GM12878 (cell line): ENCODE measurements at places on chromosomes 12 and 14. TPM values are rescaled to one million over a fixed set of nuclear protein-coding genes. Genes with fewer than 3 reads are reported as not detected.

DNA sequence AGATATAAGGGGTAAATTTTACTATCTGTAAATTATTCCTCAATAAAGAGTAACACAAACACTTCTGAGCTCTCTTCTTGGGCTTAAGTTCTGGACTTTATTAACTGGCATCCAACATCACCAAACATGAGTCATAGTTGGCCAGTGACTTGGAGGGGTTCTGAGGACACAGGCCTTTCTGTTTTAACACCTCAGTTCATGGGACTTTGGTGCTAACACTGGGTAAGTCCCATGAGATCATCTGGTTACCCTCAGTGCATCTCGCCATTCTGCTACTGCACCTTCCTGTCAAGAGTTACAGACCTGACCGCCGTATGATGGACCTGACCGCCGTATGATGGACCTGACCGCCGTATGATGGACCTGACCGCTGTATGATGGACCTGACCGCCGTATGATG lies 9.9 kb downstream of the SLC15A4 start:
- DNase-seq = no peak
- H3K27ac ChIP-seq = peak overlapping the region; percentile 94
- H3K27me3 ChIP-seq = no peaks in the 10 kb centered on the region
- peak overlapping the region; percentile 12; the same call in 1 of the 2 replicates for H3K4me3 ChIP-seq
- H3K4me1 ChIP-seq = peaks cover 78% of the 10 kb centered on the region

DNA sequence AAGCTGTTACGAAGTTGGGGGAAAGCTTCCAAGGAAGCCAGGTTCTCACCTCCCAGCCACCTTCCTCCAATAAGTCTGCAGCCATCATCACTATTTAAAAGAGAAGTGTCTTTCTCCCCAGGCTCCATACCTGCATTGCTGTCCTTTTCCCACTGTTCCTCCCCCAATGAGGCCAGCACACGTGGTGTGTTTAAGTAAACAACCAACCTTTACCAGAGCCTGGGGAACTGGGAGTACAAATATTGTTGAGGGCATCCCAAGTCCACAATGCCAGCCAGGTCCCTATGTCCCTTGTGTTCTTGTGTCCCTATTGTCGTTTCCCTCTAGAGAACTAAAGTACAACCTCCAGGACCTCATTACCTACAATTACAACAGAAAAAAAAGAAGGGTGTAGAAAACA lies 49.2 kb upstream of the PNMA1 start:
- H3K27ac ChIP-seq = peak overlapping the region; percentile 100
- H3K27me3 ChIP-seq = no peaks in the 10 kb centered on the region
- no peak overlapping the region for H3K4me3 ChIP-seq
- peaks cover 69% of the 10 kb centered on the region for H3K4me1 ChIP-seq

DNA sequence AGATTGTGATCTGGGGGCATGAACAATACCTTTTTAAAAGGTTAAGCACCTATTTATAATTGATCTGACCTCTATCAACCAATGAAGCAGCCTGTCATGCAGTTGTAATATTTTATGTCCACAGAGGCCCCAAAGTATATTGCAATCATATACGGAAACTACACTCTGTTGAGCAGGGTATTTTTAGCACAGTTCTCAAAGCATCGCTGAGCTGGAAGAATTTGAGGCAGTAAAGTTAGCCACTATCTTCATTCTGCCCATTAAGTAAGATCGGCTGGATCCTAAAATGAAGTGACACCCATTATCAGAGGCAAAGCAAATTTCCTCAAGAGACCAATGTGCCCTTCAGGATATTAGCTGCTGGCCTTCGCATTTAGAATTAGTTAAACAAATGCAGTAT lies 47.7 kb upstream of the GRIP1 start:
- H3K36me3 ChIP-seq = no peaks in the 10 kb centered on the region
- H3K4me3 ChIP-seq = no peak overlapping the region
- no peaks in the 10 kb centered on the region for H3K4me1 ChIP-seq
- H3K27me3 ChIP-seq = peaks cover 4% of the 10 kb centered on the region; the same call in 1 of the 2 replicates

DNA sequence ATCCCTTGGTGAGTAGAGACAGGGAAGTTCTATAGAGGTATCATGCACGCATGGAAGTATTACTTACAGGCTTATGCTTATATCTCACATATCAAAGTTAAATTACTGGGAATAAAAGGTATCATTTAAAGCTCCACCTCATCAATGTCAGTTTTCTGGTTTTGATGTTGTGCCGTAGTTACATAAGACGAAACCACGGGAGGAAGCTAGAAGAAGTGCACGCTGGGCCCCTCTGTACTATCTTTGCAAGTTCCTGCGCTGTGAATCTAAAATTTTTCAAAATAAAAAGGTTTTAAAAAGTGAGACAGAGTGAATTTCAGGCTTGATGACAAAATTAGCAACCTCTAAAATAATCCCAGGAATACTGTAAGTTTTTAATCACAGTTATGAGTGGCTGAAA lies 198.1 kb downstream of the ANO2 start:
- H3K4me3 ChIP-seq = no peak overlapping the region
- no peaks in the 10 kb centered on the region for H3K4me1 ChIP-seq
- DNase-seq = no peak

GRCh38 chr14:103206836-103207387 lies 83.7 kb downstream of the TNFAIP2 start:
- no peaks in the 10 kb centered on the region for H3K4me1 ChIP-seq
- no peaks in the 10 kb centered on the region for H3K36me3 ChIP-seq
- DNase-seq = no peak
- H3K27ac ChIP-seq = no peak overlapping the region
- H3K4me3 ChIP-seq = no peak overlapping the region

GRCh38 chr14:100317912-100318808 lies 5.0 kb upstream of the SLC25A47 start:
- 0 out of 2 replicates have a peak overlapping the region, but pooled peaks have one; percentile 38 for H3K4me3 ChIP-seq
- no peaks in the 10 kb centered on the region for H3K27me3 ChIP-seq
- no peak for DNase-seq
- H3K27ac ChIP-seq = no peak overlapping the region

DNA sequence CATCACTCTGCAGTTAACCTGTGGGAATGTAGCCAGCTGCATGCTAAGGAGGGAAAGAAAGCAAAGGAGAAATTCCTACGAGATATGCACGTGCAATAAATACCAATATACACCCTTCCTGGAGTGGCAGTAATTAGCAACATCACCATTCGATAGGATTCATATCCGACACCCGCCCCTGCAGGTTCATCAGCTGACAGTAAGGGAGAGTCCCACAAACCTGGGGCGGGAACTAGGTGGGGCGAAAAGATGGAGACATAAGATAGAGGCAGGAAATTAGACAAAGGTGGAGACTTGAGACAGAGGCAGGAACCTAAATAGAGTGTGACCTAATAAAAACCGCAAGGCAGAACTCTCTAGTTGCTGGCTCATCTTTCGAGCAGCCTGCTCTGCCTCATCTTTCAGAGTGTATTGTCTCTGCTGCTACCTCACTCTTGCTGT lies 51.6 kb downstream of the PLEKHG3 start:
- H3K36me3 ChIP-seq = no peaks in the 10 kb centered on the region
- DNase-seq = no peak
- no peak overlapping the region for H3K4me3 ChIP-seq
- no peaks in the 10 kb centered on the region for H3K4me1 ChIP-seq
- no peaks in the 10 kb centered on the region; the same call in none of the 2 replicates for H3K27me3 ChIP-seq

GRCh38 chr12:24861766-24862540 lies 86.9 kb downstream of the BCAT1 start:
- peaks cover 19% of the 10 kb centered on the region for H3K4me1 ChIP-seq
- H3K27me3 ChIP-seq = no peaks in the 10 kb centered on the region
- no peaks in the 10 kb centered on the region for H3K36me3 ChIP-seq
- no peak for DNase-seq

DNA sequence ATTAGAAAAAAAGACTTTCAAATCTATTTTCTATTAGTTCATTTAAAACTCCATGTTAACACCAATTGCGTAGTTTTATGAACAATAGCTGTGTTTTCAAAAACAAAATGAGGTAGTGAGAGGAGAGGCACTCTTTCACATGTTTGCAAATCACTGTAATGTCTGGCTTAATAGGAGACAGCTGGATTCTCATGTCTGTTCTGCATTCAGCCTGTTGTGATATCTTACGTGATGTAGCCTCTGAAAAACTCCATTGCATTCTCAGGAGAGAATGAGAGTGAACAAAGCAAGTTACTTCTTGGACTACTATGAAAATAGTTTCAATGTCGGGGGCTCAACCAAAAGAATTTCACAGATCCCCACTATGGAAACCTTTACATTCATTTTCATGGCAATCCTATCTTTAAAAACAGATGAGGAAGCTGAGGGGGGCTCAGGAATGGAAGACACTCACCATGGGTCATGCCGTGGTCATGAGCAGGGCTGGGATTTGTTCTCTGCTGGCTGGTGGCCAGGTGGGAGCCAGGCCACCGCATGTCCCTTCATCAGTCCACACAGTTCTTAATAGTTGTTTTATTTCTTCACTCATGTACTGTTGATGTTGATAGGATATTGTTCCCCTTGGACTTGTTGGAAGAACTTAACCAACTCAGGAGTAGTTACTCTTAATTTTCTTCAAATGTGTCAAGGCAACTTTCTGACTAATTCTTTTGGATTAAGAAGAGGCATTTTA lies 346.2 kb upstream of the FAR2 start:
- no peaks in the 10 kb centered on the region for H3K27me3 ChIP-seq
- no peaks in the 10 kb centered on the region for H3K4me1 ChIP-seq
- no peak overlapping the region for H3K4me3 ChIP-seq
- H3K27ac ChIP-seq = no peak overlapping the region

DNA sequence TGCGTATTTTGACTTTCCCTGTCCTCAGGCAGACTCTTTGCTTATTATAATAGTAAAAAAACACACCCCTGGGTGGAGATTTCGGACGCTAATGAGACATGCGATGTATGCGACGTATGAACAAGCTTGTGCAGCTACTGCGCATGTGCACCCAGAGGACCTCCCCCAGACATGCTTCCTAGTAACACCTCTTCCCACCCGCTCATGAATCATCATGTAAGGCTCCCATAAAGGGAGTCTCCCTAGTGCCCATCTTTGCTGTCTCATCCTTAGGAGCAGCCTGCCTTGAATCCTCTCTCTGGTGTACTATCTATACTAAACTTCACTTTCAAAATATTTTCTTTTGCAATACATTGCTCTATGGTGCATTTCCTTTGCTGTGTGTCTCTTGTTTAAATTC lies 210.1 kb downstream of the TMEM132D start:
- no peak overlapping the region for H3K27ac ChIP-seq
- no peak for DNase-seq
- H3K4me1 ChIP-seq = no peaks in the 10 kb centered on the region
- H3K4me3 ChIP-seq = no peak overlapping the region

GRCh38 chr14:59925797-59926196 lies 5.9 kb downstream of the LRRC9 start:
- no peaks in the 10 kb centered on the region for H3K27me3 ChIP-seq
- H3K4me1 ChIP-seq = no peaks in the 10 kb centered on the region
- H3K27ac ChIP-seq = no peak overlapping the region
- no peak overlapping the region for H3K4me3 ChIP-seq
- no peaks in the 10 kb centered on the region for H3K36me3 ChIP-seq

- no peaks in the 10 kb centered on the region for H3K27me3 ChIP-seq
- H3K4me1 ChIP-seq = 0 out of 2 replicates have a peak, but pooled peaks cover 3% of the 10 kb centered on the region
- DNase-seq = no peak
- no peaks in the 10 kb centered on the region for H3K36me3 ChIP-seq
- H3K27ac ChIP-seq = no peak overlapping the region
- no peak overlapping the region for H3K4me3 ChIP-seq
Measured at GRCh38 chr12:94469522-94469921, 9.9 kb upstream of the CEP83 start.

- no peaks in the 10 kb centered on the region for H3K36me3 ChIP-seq
- H3K27me3 ChIP-seq = no peaks in the 10 kb centered on the region
Measured at GRCh38 chr12:53499266-53500141, at the start of gene MAP3K12. Gene MAP3K12 (minus strand): TSS chr12:53499458. CDS start chr12:53487391, 12,067 bp downstream.

GRCh38 chr12:30691122-30691879 lies 4.4 kb downstream of the IPO8 start:
- no peak for DNase-seq
- H3K27ac ChIP-seq = no peak overlapping the region
- H3K4me3 ChIP-seq = no peak overlapping the region
- no peaks in the 10 kb centered on the region for H3K36me3 ChIP-seq
- H3K27me3 ChIP-seq = no peaks in the 10 kb centered on the region

- no peaks in the 10 kb centered on the region for H3K27me3 ChIP-seq
- no peaks in the 10 kb centered on the region for H3K4me1 ChIP-seq
- no peak overlapping the region for H3K4me3 ChIP-seq
- no peak for DNase-seq
- no peak overlapping the region for H3K27ac ChIP-seq
Measured at GRCh38 chr12:127214186-127214585, 1052.8 kb upstream of the TMEM132C start.

DNA sequence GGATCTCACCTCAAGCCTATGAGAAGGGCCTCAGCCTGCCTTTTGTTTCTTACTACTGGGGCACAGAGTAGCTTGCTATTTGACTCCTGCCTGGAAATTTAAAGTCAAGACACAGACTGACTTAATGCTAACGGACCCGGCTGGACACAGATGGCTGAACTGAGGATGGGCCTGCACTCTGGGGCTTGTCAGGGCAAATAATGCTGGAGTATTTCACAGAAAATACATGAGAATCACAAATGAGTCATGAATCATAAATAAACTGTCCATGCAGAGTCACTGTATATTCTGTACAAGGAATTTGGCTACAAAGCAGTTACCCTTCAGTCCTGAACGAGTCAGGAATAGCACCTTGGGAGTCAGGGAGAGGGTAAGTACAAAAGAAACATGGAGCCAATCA lies 683.2 kb upstream of the FOXG1 start:
- no peak overlapping the region for H3K4me3 ChIP-seq
- no peak overlapping the region for H3K27ac ChIP-seq
- H3K36me3 ChIP-seq = no peaks in the 10 kb centered on the region
- DNase-seq = no peak

DNA sequence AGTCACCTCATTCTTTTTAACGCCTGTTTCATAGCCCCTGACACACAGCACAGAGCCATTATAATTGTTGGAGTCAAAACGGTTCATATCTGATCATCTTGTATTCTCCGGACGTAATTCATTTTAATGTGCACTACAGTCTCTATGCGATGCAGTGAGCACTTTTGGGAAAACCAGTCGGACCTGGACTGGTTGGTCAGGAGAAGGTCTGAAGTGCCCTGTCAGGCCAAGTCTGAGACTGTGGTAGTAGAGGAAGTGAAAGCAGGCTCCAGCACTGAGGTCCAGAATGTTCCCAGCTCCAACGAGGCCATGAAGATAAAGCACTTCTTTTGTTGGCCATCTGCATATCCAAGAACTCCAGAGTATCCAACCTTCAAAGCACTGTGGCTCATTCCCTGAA lies 117.1 kb upstream of the NCOR2 start:
- no peak overlapping the region for H3K4me3 ChIP-seq
- H3K27ac ChIP-seq = no peak overlapping the region
- H3K36me3 ChIP-seq = no peaks in the 10 kb centered on the region
- peaks cover 22% of the 10 kb centered on the region for H3K4me1 ChIP-seq
- no peak for DNase-seq
- H3K27me3 ChIP-seq = no peaks in the 10 kb centered on the region

The CCDC175 gene
- total RNA-seq = not detected in 2 replicates

The RTL1 gene
- not detected in 2 replicates for total RNA-seq

The RNU4-1 gene
- 4,154 and 4,718 TPM in 2 replicates for total RNA-seq
